ENCODE measurements at places on chromosomes 13 and 19. TPM values are rescaled to one million over a fixed set of nuclear protein-coding genes. Genes with fewer than 3 reads are reported as not detected.
A peak's percentile ranks its signal among the peaks of the same experiment; 100 is the strongest.

The URAD gene
- not detected for total RNA-seq

The VRK3 gene
- 43.1 TPM for total RNA-seq

The CELF5 gene
- not detected for total RNA-seq

The RAB3A gene
- total RNA-seq = 3.5 TPM

The ATP4B gene
- not detected for total RNA-seq

The PSG6 gene
- total RNA-seq = not detected

The GPR4 gene
- not detected for total RNA-seq

The AKAP8 gene
- total RNA-seq = 51.1 TPM

The KIR3DL1 gene
- not detected for total RNA-seq

The ZNF416 gene
- total RNA-seq = 5.3 TPM

The RETN gene
- not detected for total RNA-seq

The CDC34 gene
- 41.4 TPM for total RNA-seq

The ZNF419 gene
- 7.3 TPM for total RNA-seq

The BORA gene
- total RNA-seq = 16.1 TPM

The ZNF71 gene
- total RNA-seq = 5.8 TPM

The KATNAL1 gene
- total RNA-seq = 14.8 TPM

- H3K27ac ChIP-seq = no peak overlapping the region
- H3K4me1 ChIP-seq = no peaks in the 10 kb centered on the region
- peaks cover 4% of the 10 kb centered on the region for H3K27me3 ChIP-seq
- no peaks in the 10 kb centered on the region for H3K36me3 ChIP-seq
These were observed 547 bp downstream of the KCNN1 start for GRCh38 chr19:17967257-17968051.

GRCh38 chr13:109160887-109161669 is 531.7 kb downstream of the MYO16 start:
- H3K36me3 ChIP-seq = no peaks in the 10 kb centered on the region
- no peak for DNase-seq
- H3K27ac ChIP-seq = no peak overlapping the region
- H3K4me3 ChIP-seq = peak overlapping the region; percentile 3
- H3K27me3 ChIP-seq = no peaks in the 10 kb centered on the region

GRCh38 chr19:57389194-57389729 is 392 bp upstream of the ZNF548 start:
- no peaks in the 10 kb centered on the region for H3K27me3 ChIP-seq
- peak overlapping the region; percentile 74 for H3K27ac ChIP-seq
- DNase-seq = no peak
- H3K4me3 ChIP-seq = peak overlapping the region; percentile 40

- no peak overlapping the region for H3K27ac ChIP-seq
- no peaks in the 10 kb centered on the region for H3K36me3 ChIP-seq
- H3K4me1 ChIP-seq = no peaks in the 10 kb centered on the region
- no peak overlapping the region for H3K4me3 ChIP-seq
- H3K27me3 ChIP-seq = no peaks in the 10 kb centered on the region
These were observed 98.4 kb upstream of the KLHL1 start for GRCh38 chr13:70206671-70207070.

- DNase-seq = no peak
- no peak overlapping the region for H3K4me3 ChIP-seq
- no peak overlapping the region for H3K27ac ChIP-seq
- peaks cover 12% of the 10 kb centered on the region for H3K36me3 ChIP-seq
These were observed 1.2 kb downstream of the CPT1C start for GRCh38 chr19:49692147-49692506.

DNA sequence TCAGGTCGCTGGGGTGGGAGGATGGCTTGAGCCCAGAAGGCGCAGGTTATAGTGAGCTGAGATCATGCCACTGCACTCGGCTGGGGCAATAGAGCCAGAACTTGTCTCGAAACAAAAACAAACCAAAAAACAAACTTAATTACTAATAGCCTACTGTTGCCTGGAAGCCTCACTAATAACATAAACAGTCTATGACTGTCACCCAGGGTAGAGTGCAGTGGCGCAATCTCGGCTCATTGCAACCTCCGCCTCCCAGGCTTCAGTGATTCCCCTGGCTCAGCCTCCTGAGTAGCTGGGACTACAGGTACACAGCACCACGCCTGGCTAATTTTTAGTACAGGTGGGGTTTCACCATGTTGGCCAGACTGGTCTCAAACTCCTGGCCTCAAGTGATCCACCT is 18.0 kb downstream of the CATSPERD start:
- H3K36me3 ChIP-seq = no peaks in the 10 kb centered on the region

- H3K27me3 ChIP-seq = no peaks in the 10 kb centered on the region
- no peaks in the 10 kb centered on the region for H3K36me3 ChIP-seq
- H3K27ac ChIP-seq = no peak overlapping the region
These were observed 1794.2 kb downstream of the SLITRK5 start for GRCh38 chr13:89465366-89465765.

DNA sequence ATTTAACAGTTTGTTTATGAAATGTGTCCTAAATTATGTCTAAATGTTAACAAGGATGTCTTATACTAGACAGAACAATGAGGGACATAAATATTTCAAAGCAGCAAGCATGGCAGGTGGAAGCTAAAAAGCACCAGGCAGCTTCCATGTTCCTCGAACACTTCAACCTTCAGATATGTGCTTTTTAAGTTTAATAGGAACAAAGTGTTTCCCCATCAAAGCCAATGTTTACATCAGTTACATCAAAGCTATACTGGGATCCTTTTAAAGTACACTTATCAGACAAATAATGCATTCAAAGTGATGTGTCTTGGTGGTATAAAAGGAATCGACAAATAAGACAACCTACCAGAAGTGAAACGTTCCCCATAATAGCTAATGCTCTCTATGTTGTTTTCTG is 2841.1 kb upstream of the PCDH20 start:
- no peak overlapping the region for H3K4me3 ChIP-seq
- no peaks in the 10 kb centered on the region for H3K27me3 ChIP-seq
- no peak overlapping the region for H3K27ac ChIP-seq

DNA sequence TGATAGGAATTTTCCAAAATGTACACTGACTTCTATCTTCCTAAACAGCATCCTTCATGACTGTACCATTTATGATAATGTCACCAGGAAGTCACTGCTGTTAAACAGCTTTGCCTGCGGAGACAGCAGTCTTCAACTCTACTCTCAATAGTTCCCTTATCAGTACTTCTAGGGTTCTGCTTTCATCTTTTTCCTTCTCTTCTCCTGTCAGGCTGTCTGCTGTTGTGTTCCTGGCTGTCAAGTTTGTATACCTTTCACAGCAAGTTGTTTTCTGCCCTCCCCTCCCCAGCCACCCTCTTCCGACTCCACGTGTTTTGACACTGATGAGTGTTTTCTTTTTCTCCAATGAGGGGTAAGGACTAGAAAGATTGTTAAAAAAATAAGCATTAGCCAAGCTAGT is 2.2 kb downstream of the UPF3A start:
- no peak for DNase-seq
- H3K4me1 ChIP-seq = peaks cover 6% of the 10 kb centered on the region
- peaks cover 11% of the 10 kb centered on the region for H3K36me3 ChIP-seq
- H3K27ac ChIP-seq = no peak overlapping the region

- no peaks in the 10 kb centered on the region for H3K27me3 ChIP-seq
- H3K4me3 ChIP-seq = peak overlapping the region; percentile 98
- no peaks in the 10 kb centered on the region for H3K36me3 ChIP-seq
- peak; percentile 70 for DNase-seq
These were observed 16.9 kb upstream of the AP1M2 start for GRCh38 chr19:10603873-10604459.

GRCh38 chr19:1780272-1780958 is 27.1 kb downstream of the ONECUT3 start:
- DNase-seq = no peak
- H3K36me3 ChIP-seq = no peaks in the 10 kb centered on the region
- no peak overlapping the region for H3K4me3 ChIP-seq
- H3K27me3 ChIP-seq = peaks cover 6% of the 10 kb centered on the region
- H3K27ac ChIP-seq = no peak overlapping the region
- H3K4me1 ChIP-seq = no peaks in the 10 kb centered on the region

DNA sequence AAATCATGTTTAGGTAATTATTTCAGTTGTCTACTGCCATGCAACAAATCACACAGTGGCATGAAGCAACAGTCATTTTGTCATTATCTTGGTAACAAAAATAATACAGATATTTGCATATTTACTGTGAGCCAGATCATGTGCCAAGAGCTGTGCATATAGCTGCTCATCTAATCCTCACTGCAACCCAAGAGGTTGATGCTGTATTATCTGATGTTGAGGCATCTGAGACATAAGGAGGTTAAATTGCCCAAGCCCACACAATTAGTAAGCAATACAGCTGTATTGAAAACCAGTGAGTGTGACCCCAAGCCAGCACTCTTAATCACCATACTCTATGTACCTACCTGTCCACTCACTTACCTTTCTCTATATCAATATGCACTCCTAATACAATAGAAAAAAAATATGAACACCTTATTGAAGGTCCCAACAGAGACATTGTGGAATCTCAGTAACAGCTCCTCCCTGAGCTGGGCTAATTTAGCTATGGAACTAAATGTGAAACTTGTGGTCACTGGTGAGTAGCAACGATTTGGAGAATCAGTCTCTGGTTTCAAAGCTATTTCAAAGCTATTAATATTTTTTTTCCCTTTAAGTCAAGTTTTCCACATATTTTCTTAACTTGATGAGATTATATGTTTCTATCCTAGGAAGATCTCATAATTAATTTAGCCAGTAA is 185.2 kb downstream of the KLF12 start:
- H3K4me3 ChIP-seq = no peak overlapping the region
- no peaks in the 10 kb centered on the region for H3K36me3 ChIP-seq
- H3K4me1 ChIP-seq = peaks cover 9% of the 10 kb centered on the region
- DNase-seq = no peak
- no peak overlapping the region for H3K27ac ChIP-seq

GRCh38 chr19:1451916-1452801 is 2.2 kb downstream of the APC2 start:
- DNase-seq = no peak
- peaks cover 11% of the 10 kb centered on the region for H3K27me3 ChIP-seq
- peaks cover 3% of the 10 kb centered on the region for H3K4me1 ChIP-seq
- no peak overlapping the region for H3K27ac ChIP-seq
- no peak overlapping the region for H3K4me3 ChIP-seq
- H3K36me3 ChIP-seq = no peaks in the 10 kb centered on the region

- H3K36me3 ChIP-seq = no peaks in the 10 kb centered on the region
- peaks cover 10% of the 10 kb centered on the region for H3K4me1 ChIP-seq
These were observed 1.5 kb downstream of the MYPOP start for GRCh38 chr19:45900738-45901431.

GRCh38 chr13:75474956-75475355 is 7.0 kb downstream of the TBC1D4 start:
- H3K27ac ChIP-seq = no peak overlapping the region
- H3K4me1 ChIP-seq = peaks cover 12% of the 10 kb centered on the region
- H3K27me3 ChIP-seq = no peaks in the 10 kb centered on the region
- no peak for DNase-seq
- H3K36me3 ChIP-seq = no peaks in the 10 kb centered on the region
- H3K4me3 ChIP-seq = no peak overlapping the region
